ENCODE measurements at places on chromosomes 16 and 17. TPM values are rescaled to one million over a fixed set of nuclear protein-coding genes. Genes with fewer than 3 reads are reported as not detected.

Gene SBK1
- polyA plus RNA-seq = 0.79 TPM

Gene SLFN14
- not detected for polyA plus RNA-seq

Gene RAB11FIP4
- 1.8 TPM for polyA plus RNA-seq

Gene SHISA9
- polyA plus RNA-seq = 0.13 TPM

Gene PPM1E
- polyA plus RNA-seq = 0.17 TPM

Gene CACNG3
- not detected for polyA plus RNA-seq

Gene CCL8
- polyA plus RNA-seq = 3.7 TPM

Gene KRT24
- polyA plus RNA-seq = not detected

Gene OSGIN1
- 0.65 TPM for polyA plus RNA-seq

Gene PTX4
- not detected for polyA plus RNA-seq

Gene KRTAP9-2
- polyA plus RNA-seq = not detected

Gene IRX5
- 1.1 TPM for polyA plus RNA-seq

Gene PSMD3
- 70.1 TPM for polyA plus RNA-seq

Gene TEX19
- not detected for polyA plus RNA-seq

Gene KRTAP9-8
- not detected for polyA plus RNA-seq

Gene TMEM98
- 248 TPM for polyA plus RNA-seq

Gene RHBDL1
- not detected for polyA plus RNA-seq

Gene MRPL38
- polyA plus RNA-seq = 14.5 TPM

Gene MYH1
- 0.12 TPM for polyA plus RNA-seq

Gene PABPN1L
- not detected for polyA plus RNA-seq

Gene WSCD1
- 2.4 TPM for polyA plus RNA-seq

Gene GDPD1
- polyA plus RNA-seq = 1.5 TPM

Gene EPX
- polyA plus RNA-seq = not detected

Gene TMEM95
- not detected for polyA plus RNA-seq

Gene CCDC200
- 0.12 TPM for polyA plus RNA-seq

Gene MMD
- 5.0 TPM for polyA plus RNA-seq

Gene VMO1
- polyA plus RNA-seq = 1.1 TPM

Gene USP10
- polyA plus RNA-seq = 24.6 TPM

Gene ODAD4
- polyA plus RNA-seq = 2.1 TPM

Gene RNF157
- 1.4 TPM for polyA plus RNA-seq

Gene SGCA
- polyA plus RNA-seq = 3.4 TPM

Gene GRAP
- polyA plus RNA-seq = 7.2 TPM

Gene KRTAP4-16
- not detected for polyA plus RNA-seq

Gene CLEC19A
- not detected for polyA plus RNA-seq

Gene ZNF830
- polyA plus RNA-seq = 15.6 TPM

Gene CRYM
- 0.22 TPM for polyA plus RNA-seq

Gene FOXC2
- polyA plus RNA-seq = 2.5 TPM

Gene KRT12
- polyA plus RNA-seq = not detected
